Stimulated activated CD8-positive, alpha-beta memory T cell treated with anti-CD3 and anti-CD28 coated beads, Interleukin-2, amount 100 ng/mL, for 1 hour (primary cell): ENCODE measurements at places on chromosomes 2 and 18.

DNA sequence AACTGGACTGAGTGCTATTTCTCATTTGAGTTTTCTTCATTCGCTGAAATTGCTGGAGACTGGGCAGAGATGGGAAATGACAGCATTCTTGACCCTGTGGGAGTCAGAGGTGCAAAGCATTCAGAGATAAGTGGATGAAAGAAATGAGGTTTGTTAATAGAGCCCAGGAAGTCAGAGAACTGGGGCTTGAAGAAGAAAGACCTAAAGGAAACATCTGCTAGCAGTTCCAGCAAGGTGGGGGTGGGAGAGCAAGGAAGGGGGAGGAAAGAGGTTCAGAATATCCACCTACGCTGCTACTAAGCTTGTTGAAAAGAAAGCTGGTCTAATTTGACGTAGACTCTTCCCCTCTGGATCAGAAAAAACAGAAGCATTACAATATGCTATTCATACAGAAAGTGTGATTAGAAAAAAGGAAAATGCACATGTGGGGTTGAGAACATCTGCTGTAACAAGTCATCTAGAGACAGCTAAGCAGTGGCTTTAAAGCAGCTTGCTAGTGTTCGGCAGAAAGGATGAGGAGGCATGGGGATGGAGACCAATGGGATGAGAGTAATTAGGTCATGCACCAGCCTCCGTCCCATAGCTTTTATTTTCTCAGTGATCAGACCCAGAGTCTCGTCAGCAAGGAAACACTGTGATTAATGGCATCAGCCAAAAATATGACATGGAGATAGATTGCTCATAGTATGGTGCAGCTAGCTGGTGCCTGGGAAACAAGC, 29.7 kb downstream of the NAB1 start:
- no peak for DNase-seq

DNA sequence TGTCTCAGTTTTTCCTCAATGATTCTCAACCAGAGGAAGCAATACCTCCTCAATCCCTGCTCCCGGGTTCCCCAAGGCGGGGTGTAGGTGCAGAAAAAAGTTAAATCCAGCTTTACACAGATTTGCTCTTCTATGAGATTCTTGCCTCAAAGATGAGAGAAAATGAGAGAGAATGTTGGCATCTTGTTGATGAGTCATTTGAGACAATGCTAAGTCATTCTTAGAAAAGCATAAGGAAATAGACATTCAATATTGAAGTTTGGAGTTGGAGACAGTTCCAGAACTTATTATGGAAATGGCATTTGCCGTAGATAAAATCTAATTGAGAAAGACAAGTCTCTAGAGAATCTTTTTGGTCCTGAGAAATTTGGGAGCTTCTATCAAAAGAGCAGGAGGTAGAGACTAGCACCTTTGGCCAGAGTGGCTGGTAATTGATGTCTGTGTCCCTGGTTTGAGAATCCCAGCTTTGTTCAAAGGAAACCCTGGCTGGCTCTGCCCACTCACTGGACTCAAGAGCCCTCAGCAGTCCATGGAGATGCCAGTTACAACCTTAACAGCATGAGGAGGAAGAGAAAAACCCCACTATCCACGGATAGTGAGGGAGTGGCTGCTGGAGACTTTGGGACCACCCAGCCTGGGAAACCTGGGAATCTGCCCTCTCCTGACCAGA, 181.2 kb downstream of the FAM124B start:
- no peak for DNase-seq

GRCh38 chr2:127410871-127411652, 7.2 kb upstream of the PROC start:
- DNase-seq, result no peak

DNA sequence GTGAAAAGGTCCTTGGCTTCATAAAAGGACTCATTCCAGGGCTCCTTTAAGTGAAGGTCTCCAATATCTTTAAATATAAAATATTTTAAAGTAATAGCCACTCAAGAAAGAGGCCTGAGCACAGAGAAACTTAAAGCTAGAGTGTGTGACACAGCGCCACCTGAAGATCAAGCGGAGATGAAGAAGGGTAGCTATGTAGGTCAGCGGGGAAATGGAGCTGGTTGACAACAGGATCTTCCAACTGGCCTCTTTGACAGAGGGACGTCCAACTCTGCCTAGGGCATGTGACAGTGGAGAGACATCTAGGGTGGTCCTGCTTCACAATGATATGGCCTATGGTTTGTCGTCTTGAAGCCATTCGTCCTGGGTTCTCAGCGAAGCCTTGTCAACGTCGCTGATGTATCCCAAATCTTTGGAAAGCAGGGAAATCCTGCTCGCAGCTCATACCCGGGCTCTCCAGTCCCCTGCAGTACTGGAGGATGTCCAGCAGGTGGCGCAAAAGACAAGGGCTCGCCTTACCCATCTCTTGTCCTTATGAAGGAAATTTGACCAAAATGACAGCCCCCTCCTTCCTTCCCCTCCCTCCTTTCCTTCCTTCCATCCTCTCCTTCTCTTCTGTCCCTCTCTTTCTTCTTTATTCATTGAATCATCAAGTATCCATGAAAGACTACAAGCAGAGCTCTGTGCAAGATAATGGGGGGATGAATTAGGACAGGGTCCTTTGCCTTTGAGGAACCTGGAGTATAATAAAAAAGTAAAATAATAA, 59.6 kb downstream of the LONRF2 start:
- peak; percentile 26 for DNase-seq
